ENCODE measurements at places on chromosomes 1 and 21.

DNA sequence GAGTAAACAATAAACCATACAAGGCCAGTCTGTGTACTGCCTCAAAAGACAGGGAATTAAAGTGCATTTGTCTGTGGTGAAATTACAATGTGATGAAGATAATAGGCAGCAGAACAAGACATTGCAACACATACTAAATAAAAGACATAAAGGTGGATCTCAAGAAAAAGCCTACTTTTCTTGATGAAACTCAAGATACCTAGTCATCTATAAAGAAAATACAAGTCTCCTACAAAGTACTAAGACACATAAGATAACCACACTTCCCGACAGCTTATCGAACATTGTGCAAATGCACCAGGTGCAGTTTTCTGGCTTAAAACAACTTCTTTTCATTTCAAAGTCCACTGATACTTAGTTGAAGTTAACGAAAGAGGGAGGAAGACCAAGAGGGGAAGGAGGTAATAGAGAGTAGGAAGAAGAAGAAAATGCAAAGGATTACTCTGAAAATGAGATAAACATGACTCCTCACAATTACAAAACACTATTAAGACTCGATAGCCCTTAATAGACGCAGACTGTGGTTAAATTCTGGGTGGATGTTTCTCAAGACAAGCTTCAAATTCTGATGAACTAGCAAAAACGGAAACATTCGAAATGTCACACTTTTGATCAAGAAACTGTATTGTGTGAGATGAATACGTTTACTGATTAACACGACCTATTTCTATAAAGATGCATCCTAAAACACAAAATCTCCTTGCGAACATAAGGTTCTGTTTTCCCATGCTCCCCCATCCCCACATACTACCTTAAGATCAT, 2.0 kb downstream of the HNRNPR start:
- DNase-seq: no peak

DNA sequence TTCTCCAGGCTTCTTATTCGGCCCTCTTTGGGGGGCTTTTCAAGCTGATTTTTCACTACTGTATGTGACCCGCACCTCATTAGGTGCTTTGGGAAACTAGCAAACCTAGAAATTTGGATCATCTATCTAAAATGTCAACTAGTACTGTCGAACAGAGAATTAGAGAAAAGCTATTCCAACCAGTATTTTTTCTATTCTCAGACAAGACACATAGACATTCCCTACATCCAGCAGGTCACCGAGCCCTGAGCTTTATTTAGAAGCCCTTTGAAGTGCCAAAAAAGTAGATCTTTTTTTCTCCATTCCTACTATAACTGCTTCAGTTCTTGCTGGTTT, 310 bp upstream of the SSR2 start:
- DNase-seq: no peak

- no peak for DNase-seq
Observed at GRCh38 chr21:15383588-15383987, 318.8 kb upstream of the NRIP1 start.

GRCh38 chr1:17826165-17826488, 71.0 kb downstream of the ACTL8 start:
- DNase-seq: peak; percentile 14

DNA sequence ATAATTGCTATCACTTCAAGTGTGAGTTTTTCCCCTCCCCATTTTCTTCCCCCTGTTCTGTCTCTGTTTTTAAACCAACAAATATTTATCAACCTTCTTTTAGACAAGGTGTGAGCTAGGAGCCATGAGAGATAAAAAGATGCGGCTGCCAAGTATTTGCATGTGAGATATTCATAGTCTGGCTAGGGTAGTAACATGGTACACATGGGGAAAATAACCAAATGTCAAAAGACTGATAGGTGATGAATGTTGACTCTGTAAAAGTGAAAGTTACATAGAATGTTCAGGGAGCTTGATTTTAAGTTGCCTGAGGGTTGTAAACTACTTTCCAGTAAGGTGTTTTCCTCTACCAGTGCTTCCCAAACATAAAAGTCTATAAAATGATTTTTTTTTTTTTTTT, 25.4 kb upstream of the SRP9 start:
- DNase-seq: no peak
